Pulmonary artery endothelial cell (primary cell): ENCODE measurements at places on chromosomes 13 and 19.

GRCh38 chr13:79548902-79549301 is 67.9 kb downstream of the NDFIP2 start:
- DNase-seq = no peak

- no peak for DNase-seq
These were observed 3.2 kb downstream of the POLRMT start for GRCh38 chr19:629961-630714.

DNA sequence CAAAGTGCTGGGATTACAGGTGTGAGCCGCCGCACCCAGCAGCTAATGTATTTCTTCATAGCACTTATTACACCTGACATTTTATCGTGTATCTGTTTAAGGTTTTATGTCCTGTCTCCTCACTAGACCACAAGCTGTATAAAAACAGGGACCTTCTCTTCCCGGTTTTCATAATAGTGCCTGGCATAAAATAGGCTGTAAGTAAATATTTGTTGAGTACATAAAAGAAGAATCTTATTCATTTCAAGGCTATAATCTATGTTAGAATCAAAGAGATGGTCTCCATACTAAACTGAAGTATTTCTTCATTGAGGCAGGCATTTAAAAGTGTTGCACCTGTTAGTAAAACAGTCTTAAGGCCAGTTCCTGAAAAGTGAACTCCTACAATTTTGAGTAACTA is 194.0 kb downstream of the SHISA2 start:
- DNase-seq = no peak

DNA sequence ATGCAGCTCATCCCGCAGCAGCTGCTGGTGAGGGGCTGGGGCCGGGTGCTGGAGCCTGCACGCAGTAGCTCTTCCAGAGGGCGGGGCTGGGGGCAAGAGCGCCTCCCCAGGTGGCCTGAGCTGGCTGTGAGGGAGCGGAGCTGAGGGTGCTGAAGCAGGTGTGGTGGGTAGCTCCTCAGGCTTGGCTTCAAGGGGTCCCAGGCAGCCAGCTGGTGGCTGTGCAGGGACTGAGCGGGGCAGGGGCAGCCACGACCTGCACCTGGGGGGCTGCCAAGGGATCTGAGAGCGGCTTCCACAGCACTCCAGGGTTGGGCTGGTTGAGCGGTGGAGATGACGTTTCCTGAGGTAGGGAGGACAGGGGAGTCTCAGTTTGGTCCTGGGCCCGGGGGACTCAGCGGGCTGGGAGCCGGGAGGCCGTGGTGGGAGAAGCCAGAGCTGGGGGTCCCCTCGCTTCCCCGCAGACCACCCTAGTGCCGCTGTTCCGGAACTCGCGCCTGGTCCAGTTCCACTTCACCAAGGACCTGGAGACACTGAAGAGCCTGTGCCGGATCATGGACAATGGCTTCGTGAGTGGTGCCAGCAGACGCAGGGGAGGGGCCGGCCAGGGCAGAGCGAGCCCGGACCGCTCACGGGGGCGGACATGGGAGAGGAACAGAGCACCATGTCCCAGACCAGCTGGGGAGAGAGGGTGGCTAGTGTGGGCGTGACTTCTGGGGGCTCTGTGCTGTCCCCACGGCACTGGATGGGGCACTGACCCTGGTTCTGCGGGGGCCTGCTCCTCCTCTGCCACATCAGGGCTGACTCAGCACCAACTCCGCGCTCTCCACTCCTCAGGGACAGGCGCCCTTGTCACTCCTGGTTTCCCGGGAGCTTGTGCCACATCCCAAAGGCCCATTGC is 7.4 kb downstream of the PTOV1 start:
- DNase-seq = no peak

DNA sequence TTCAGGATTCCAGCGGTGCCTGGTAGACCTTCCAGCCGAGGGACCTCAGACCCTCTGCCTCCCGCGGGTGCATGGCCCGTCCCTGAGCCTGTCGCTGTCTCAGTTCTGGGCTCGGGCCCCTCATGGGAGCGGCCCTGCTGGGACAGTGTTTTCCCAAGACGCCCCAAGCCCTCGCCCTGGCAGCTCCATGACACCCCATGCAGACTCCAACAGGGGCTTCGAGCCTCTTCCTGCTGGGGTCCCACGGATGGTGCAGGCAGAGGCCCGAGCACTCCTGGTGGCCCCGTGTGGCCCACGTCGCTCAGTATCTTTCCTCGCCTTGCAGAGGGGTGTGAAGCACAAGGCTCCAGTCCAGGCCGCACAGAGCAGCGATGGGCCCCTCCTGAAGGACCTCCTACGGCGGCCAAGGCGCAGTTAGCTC is 88.8 kb upstream of the MCF2L start:
- no peak for DNase-seq

GRCh38 chr13:57925751-57926150 is 294.2 kb downstream of the PCDH17 start:
- no peak for DNase-seq

- no peak for DNase-seq
These were observed 208.5 kb upstream of the ZNF536 start for GRCh38 chr19:30163663-30164062.

GRCh38 chr19:14555918-14556661 is 15.8 kb downstream of the NDUFB7 start:
- no peak for DNase-seq

- DNase-seq = no peak
These were observed 823 bp downstream of the TTYH1 start for GRCh38 chr19:54415901-54416673.

- DNase-seq = peak; percentile 53
These were observed 539.7 kb downstream of the RFC3 start for GRCh38 chr13:34357435-34358232.

DNA sequence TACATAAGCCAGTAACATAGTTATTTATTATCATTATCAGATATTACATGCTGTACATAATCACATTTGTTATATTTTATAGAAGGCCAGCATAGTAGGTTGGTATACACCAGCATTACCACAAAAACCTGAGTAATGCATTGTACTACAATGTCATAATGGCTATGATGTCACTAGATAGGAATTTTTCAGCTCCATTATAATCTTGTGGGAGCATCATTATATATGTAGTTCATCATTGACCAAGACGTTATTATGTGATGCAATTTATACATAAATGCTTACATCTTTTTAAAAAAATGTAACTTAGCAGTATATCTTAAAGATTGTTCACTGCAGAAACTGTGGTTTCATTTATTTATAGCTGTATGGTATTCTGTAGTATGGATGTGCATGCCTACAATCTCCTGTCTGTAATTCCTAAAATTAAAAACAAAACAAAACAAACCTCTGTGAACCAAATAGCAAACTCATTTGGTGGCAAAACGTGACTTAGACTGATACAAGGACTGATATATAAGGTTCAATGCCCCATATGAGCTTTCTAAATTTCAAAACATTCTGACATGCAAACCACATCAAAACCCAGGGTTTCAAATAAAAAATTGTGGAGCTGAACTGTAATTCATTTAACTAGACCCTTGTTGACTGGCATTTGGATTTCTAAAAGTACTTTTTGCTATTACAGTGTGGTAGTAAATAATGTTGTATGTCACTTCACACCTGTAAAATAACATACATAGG is 250.9 kb downstream of the DLEU7 start:
- no peak for DNase-seq

DNA sequence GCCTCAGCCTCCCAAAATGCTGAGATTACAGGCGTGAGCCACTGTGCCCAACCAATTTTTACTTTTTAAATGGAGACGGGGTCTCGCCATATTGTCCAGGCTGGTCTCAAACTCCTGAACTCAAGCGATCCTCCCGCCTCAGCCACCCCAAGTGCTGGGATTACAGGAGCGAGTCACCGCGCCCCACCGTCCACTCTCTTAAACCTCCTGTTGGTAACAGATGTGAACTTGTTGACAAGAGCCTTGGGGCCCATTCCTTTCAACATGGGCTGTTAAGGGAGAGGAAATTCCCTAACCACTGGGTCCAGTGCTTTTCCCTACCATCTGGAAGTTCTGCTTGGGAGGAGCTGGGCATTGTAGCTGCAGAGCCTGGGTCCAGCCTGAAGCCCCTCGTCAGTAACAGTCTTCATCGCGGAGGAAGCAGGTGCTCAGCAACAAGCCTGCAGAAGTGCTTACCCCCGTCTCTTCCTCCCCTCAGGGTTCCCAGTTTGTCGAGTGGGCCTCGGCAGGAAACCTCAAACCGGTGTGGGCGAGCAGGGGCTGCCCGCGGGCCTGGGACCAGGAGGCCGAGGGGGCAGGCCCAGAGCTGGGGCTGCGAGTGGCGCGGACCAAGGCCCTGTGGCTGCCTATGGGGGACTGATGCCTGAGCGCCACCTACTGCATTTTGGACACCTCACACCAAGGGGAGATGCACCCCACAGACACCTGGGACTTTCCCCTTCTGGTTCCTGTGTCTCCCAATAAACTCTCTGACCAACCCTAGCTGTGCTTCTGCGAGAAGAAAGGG is 4.0 kb upstream of the FLT3LG start:
- DNase-seq = no peak

DNA sequence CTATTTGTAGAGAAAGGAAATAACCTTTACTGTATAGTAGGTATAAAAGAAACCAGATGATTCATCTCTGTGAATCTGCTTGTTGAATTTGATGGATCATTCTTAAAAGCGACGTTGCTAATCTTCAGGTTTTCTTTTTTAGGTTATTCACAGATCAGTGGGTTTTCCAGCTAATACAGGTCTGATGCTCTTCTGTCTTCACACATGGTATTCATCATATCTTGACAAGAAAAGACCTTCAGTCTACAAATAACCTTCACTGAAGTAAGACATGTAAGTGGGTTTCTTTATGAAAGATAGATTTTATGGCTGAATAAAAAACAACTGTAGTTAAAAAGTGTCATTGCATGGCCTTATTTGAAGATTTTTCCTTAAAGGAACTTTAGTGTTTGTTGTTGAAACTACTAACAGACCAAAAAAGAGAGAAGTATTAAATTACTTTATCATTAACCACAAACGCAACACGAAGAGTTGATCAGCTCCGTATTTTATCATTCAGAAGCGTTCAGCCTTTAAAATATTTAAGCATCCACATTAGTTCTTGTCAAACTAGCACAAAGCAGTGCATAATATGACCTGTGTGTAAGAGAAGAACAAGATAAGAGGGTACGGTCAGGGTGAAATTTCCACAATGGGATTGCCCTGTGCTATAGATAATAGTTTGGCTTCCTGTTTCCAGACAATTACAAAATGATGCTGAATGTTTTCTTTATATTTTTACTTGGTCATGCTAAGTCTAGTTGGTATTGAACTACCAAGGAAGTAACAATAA is 299.5 kb downstream of the MZT1 start:
- no peak for DNase-seq

DNA sequence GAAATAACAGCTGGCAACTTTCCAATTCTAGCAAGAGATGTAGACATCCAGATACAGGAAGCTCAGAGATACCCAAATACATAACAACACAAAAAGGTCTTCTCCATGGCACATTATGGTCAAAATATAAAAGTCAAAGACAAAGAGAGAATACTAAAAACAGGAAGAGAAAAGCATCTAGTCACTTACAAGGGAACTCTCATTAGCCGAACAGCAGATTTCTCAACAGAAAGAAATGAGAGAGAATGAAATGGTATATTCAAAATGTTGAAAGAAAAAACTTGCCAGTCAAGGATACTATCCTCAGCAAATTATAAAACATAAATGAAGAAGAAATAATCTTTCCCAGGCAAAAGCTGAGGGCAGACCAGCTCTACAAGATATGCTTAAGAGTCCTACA is 12.4 kb downstream of the ZNF780A start:
- DNase-seq = no peak

DNA sequence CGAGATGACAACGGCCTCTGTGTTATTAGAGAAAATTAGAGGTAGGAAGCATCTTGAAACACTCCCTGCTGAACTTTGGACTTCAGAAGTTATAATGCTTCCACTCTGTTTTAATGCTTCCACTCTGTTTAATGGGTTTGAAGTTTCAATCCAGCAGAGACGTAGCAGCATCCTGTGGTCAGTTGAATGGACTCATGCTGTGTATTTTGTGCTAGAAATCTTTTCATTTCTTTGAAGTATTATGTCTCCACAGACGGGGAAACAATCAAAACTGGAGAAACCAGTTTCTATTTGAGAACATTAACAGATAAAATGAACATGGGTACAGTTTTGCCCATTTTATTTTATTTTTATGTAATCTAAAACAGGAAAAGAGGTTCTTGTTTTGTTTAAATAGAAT is 1736.2 kb downstream of the SLITRK5 start:
- DNase-seq = no peak

GRCh38 chr19:9586764-9587163 is 2.5 kb upstream of the ZNF121 start:
- peak; percentile 19 for DNase-seq

GRCh38 chr19:572743-573518 is 535 bp downstream of the BSG start:
- no peak for DNase-seq
